Lung microvascular endothelial cell (primary cell): ENCODE measurements at places on chromosomes 1 and 21.

- no peak for DNase-seq
These were observed 51.1 kb upstream of the GRIK3 start for GRCh38 chr1:37085393-37085792.

GRCh38 chr1:241841691-241842090 is 6.3 kb upstream of the EXO1 start:
- DNase-seq: no peak

DNA sequence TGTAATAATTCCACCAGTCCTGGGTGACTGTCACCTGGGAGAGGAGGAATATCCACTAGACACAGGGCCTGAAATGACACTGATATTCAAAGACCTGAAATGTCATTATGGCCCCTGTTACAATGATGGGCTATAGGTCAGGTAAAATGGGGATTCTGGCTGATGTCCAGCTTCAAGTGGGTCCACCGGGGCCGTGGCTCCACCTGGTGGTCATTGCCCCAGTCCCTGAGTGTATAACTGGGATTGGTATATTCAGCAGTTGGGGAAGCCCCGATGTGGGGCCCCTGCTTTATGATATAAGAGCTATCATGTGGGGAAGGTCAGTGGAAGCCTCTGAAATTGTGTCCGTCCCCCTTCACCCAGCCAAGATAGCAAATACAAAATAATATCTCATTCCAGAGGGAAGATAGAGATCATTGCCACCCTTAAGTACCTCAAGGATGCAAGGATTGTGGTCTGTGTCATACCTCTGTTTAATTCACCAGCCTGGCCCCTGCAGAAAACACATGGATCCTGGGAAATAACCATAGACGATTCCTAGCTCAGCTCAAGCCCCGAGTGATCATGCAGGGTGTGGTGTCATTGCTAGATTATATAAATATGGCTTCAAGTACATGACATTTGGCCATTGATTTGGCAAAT is 19.4 kb downstream of the PLEKHO1 start:
- DNase-seq: peak; percentile 81

DNA sequence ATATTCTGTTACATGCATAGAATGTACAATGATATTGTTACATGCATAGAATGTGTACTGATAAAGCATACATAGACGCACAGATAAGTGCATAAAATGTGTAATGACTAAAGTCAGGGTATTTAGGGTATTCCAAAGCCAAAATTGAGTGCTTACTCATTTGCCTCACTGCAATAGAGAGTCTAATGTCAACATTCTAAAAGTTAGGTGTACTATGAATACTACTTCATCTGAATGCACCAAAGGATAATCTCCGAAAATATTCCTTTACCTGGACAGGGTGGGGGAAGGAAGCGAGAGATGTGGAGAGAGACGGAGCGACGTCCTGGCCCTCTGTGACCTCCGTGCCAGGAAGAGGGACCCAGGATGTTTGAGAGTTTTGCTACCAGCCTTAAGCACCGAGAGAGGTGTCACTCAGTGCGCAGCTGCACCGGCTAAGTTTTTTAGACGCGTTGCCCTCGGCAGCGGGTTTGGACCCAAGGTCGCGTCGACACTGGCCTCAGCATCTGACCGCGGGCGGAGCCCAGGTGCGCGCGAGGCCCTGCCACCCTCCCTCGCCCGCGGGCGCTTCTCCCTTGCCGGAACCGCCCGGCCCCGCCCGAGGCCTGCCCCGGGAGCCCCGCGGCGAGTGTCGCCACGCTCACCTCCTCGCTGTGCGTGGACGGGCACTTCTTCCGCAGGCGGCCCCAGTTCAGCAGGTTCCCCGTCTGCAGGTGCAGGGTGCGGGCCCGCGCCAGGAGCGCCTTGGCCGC is 660 bp downstream of the GCLM start:
- peak; percentile 25 for DNase-seq

GRCh38 chr1:183845681-183846080 is 40.8 kb downstream of the RGL1 start:
- DNase-seq: no peak

DNA sequence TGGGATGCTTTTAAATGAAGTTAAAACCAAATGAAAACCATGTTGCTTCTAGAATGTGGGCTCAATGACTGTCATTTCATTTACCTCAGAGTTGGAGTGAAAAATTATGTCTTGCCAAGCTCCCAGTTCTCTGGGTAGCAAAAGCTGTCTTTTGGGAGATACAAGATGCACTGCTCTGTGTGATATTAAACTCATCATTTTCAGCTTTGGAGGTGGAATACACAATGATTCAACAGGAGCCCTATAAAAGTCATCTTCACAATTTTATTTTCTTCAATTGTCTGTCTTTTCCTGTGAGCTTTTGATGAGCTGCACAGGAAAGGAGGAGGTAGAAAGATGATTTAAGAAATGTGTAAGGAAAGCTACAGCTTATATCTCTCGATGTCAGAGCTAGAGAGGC is 120.3 kb upstream of the SPATA6 start:
- DNase-seq: no peak

GRCh38 chr1:27885114-27885528 is 12.8 kb downstream of the THEMIS2 start:
- DNase-seq: no peak

GRCh38 chr21:21159253-21159899 is 161.2 kb downstream of the NCAM2 start:
- DNase-seq: no peak
